ENCODE measurements at places on chromosomes 5 and 9. TPM values are rescaled to one million over a fixed set of nuclear protein-coding genes. Genes with fewer than 3 reads are reported as not detected.

Gene S100Z
- total RNA-seq = not detected

- DNase-seq = peak; percentile 7
Measured at GRCh38 chr9:131585375-131585774, 40.1 kb downstream of the PRRT1B start.

DNA sequence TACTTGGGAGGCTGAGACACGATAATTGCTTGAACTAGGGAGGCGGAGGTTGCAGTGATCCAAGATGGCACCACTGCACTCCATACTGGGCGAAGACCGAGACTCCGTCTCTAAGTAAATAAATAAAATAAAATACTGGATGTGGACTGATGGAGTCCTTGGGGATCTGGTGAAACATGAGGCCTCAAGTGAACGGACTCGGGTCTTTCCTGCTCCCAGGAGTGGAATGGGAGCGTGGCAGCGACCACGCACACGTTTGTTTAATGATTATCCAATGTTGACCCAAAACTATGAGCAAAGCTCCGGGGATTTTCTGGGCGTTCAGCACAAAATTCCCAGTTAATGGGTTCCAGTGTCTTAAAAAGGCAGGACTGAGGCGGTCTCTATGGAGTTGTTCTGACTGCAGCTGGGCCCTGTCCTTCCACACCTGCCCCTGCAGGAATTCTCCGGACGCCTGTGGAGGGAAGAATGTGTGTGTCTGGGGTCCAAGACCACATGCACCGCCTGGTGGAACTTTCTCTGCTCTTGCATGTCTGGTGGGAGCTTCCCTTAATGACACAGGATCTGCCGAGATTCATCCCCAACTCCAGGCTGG is 26.6 kb downstream of the NEK6 start:
- DNase-seq = peak; percentile 73

- no peak for DNase-seq
Measured at GRCh38 chr9:137162505-137163364, 7.1 kb downstream of the LRRC26 start.

GRCh38 chr5:135447298-135447929 is at the start of gene DCANP1:
TSS of gene DCANP1 (minus strand) at chr5:135447348. CDS start at chr5:135447108, 240 bp downstream.
- DNase-seq = no peak

Data from IMR-90 (cell line).